ENCODE measurements at places on chromosomes 6 and 20.

- no peak for DNase-seq
These were observed 250.0 kb downstream of the EPM2A start for GRCh38 chr6:145485288-145485687.

GRCh38 chr6:147117580-147117979 lies 86.6 kb upstream of the STXBP5 start:
- no peak for DNase-seq

DNA sequence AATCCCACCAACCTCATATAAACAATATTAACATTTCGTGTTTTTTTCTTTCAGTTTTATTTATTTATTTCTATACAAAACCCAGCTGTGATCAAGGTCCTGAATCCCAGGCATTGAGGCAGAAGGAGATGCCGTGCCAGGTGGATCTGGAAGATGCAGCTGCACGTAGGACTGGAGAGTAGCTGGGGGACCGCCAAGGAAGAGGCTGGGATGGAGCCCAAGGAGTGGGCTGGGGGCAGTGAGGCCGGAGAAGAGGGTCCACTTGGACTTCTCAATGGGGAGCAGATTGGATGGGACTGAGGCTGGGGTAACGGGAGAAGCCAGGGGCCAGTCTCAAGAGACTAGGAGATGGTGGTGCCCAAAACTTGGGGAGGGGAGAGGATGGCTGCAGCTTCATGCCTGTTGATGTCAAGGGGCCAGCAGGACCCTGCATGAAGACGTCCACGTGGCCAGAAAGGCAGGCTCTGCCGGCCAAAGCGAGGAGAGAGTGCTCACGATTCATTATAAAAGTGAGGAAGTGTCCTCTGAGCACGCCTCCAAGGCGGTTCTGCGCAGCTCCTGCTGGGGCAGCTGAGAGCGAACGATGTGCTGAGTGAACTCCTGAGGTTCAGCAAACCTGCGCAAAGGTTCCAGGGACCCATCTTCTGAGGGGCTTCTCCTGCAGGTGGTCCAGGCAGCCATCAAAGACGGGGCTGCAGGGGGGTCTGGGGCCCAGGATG lies 110.3 kb downstream of the BMP7 start:
- DNase-seq: no peak

DNA sequence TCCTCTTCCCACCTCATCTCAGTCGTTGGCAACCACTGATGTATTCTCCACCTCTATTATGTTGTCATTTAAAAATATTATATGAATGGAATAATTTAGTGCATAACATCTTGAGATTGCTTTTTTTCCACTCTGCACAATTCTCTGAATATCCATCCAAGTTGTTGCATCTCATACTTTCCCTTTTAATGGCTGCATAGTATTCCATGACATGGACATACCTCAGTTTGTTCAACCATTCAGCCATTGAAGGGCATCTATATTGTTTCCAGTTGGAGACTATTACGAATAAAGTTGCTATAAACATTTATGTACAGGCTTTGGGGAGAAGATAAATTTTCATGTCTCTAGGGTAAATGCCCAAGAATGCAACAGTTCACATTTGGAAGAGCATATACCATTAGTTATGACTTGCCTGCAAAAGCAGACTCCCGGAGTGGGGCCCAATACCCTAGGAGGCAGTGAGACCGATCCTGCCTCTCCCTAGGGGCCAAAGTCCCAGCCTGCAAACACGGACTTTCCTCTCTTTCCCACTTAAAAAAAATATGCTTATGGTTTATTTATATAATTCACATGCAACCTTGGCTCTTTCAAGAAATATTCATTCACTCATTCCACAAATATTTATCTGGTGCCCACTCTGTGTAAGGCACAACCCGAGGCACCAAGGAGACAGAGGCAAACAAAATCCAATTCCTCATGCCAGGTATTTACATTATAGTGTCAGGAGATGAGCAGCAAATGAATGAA lies 227.0 kb upstream of the PMEPA1 start:
- DNase-seq: no peak

GRCh38 chr20:38266426-38266825 lies 5.9 kb upstream of the KIAA1755 start:
- no peak for DNase-seq

GRCh38 chr20:20566516-20566915 lies 145.9 kb downstream of the RALGAPA2 start:
- no peak for DNase-seq

GRCh38 chr20:50541606-50542041 lies 31.4 kb downstream of the PTPN1 start:
- no peak for DNase-seq

- no peak for DNase-seq
These were observed 163.4 kb downstream of the UBE3D start for GRCh38 chr6:82902290-82902689.

DNA sequence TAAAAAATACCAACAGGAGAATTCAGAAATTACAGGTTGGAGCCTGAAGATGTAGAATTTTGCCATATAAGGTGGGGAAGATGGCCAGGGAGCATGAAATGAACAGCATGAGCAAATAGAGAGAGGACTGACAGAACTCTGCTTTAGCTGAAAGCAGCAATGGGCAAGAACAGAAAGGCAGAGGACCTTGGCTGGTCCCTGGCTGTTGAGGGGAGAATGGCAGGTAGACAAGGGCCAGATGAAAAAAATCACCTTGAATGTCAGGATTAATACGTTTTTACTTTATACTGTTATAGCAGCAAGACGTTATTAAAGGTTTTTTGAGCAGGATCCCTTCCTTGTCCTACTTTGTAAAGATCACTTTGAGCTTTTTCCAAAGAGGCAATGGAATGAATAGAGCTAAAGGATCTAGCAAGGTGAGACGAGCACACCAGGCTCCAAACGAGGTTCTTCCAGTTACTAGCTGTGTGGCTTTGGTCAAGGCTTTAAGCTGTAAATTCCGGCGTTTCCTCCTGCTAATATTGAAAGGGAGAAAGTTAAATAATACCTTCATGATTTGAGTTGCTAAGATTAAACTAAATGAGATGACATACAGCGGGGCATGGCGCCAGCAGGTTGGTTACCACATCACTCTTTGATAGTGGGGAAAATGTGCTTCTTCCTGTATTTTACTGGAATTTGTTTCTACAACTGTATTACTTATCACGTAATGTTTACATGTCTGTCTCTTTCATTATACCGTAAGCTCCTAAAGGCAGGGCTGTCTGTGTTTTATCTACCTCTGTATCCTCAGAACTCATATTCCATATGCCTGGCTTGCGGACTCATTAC lies 776 bp downstream of the PPIL1 start:
- peak; percentile 4 for DNase-seq

DNA sequence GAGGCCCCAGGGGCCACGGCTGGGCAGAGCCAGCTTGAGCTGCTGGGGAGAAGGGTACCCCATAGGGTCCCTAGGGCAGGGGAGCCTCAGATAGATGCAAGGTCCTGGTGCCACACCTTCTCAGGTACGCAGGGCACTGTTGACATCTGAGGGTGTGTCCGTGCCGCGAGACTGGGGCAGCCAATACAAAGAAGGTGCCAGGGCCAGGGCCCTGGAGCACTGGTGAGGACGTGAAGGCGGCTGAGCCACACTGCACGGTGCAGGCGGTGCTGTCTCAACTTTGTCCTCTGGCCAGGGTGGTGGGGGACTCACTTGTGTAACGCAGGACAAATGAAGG lies 649 bp upstream of the LRRC73 start:
- DNase-seq: no peak

- no peak for DNase-seq
These were observed 68.0 kb downstream of the PTPN1 start for GRCh38 chr20:50578061-50578777.

DNA sequence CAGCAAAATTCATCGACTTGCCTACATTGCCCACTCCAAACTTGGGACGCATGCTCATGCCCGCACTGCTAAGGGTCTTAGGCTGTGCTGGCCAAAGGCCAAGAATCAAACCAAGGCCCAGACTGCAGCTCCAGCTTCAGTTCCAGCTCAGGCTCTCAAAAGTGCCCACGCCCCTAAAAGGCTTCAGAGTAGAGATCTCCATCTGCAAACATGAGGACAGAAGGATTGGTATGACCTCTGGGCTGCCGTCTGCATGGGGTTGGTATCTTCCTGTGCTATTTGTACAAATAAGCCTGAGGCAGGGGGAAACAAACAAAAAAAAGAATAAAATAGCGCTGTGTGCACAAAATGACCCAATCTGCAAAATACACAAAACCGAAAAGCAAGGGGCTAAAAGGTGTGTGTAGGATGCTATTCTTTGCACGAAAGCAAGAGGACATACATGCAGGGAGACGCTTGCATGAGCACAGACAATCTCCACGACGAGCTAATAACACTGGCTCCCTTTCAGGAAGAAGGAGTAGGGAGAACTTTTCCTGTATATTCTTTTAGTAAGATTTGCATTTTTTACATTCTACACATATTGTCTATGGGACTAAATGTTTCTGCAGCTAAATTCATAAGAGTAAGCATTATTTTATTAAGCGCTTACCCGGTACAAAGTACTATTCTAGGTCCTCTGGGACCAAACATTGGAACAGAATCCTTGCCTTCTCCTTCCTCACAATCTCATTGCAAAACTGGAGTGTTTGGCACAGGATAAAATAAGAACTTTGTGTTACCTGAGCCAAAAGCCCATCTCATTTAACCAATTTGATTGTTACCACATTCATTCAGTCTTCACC lies 33.1 kb downstream of the ATP9A start:
- no peak for DNase-seq

DNA sequence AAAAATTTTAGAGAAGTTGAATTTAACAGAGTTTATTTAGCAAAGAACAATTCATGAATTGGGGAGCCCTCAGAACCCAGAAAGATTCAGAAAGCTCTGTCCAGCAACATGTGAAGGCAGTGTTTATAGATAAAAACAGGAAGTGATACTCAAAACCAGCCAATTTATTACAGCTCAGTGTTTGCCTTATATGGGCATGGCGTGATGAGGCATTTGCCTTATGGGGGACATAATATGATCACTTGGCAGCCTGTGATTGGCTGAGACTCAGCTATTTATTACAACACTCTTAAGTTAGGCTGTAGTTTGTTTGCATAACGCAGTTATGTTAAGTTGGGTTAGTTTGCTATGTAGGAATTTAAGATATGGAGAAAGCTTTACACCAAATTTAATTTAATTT lies 11.5 kb downstream of the HLA-DPA1 start:
- no peak for DNase-seq

DNA sequence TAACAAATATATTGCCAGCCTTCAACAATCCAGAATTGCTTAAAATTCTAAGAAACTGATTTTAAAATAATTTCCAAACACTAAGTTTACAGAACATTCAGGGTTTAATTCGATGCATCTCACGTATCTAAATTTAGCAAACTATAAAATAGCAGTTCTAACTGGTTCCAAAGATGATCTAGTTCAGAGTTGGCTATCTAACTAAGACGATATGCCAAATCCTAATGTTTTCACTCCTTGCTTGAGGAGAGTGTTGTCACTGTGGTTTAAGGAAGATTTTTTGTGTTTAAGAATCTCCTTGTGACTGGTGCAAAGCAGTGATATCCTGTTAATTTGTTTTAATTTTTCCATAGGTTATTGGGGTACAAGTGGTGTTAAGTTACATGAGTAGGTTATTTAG lies 311.5 kb upstream of the ID4 start:
- DNase-seq: no peak

GRCh38 chr20:41143354-41143753 lies 6.0 kb downstream of the PLCG1 start:
- DNase-seq: no peak

DNA sequence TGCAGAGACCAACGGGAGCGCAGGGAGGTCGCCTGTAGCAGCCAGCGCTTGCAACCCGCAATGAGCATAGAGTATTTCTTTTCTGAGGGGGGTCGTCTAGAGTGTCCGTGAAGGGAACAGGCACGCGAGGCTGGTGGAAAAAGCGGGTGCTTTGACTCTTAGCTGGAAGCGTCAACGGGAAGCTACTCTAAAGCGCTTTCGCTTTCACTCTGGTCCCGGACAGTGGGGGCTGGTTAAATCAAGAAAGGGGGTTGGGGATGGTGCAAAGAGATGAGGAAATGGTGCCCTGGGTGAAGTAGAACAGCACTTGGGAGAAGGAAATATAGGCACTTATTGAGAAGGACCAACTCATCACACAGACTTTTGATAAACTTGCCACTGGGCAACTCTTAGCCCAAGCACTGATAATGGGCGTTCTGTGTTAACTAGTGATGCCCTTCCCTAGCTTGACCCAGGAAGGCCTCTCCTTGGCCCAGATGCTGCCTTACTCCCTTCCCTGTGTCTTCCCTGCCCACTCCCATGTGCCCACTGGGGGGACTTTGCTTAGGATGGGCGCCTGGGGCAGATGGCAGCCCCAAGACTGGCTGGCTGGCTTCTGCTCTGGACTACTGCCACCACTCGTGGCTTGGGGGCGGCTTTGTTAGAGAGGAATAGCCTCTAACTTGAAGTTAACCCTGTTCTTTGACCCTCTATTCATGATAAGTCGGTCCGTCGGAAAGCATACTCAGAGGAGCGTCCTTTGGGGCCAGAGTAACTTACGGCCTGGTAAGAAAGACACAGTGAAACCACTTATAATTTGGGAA lies 585 bp downstream of the PSMB9 start:
- DNase-seq: no peak

DNA sequence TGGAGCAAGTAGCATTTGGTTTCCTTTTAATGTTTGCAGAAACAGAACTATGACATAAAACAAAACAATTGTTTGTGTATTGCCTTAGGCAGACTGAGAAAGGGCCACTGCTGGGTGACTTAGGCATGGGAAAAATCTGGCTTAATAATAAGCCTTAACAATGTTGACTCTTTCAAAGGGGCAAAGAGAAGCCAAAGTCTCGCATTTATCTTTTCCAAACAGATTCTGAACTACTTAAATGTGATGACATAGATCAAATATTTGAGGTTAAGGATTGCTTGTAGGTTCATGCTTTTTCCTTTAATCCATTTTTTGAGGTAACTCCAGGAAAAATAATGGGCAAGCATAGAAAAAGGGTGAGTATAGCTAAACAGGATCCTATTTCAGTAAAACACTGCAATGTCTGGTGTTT lies 39.6 kb downstream of the ADAT2 start:
- peak; percentile 27 for DNase-seq

GRCh38 chr6:13076575-13076974 lies 251.8 kb downstream of the TBC1D7 start:
- peak; percentile 53 for DNase-seq

DNA sequence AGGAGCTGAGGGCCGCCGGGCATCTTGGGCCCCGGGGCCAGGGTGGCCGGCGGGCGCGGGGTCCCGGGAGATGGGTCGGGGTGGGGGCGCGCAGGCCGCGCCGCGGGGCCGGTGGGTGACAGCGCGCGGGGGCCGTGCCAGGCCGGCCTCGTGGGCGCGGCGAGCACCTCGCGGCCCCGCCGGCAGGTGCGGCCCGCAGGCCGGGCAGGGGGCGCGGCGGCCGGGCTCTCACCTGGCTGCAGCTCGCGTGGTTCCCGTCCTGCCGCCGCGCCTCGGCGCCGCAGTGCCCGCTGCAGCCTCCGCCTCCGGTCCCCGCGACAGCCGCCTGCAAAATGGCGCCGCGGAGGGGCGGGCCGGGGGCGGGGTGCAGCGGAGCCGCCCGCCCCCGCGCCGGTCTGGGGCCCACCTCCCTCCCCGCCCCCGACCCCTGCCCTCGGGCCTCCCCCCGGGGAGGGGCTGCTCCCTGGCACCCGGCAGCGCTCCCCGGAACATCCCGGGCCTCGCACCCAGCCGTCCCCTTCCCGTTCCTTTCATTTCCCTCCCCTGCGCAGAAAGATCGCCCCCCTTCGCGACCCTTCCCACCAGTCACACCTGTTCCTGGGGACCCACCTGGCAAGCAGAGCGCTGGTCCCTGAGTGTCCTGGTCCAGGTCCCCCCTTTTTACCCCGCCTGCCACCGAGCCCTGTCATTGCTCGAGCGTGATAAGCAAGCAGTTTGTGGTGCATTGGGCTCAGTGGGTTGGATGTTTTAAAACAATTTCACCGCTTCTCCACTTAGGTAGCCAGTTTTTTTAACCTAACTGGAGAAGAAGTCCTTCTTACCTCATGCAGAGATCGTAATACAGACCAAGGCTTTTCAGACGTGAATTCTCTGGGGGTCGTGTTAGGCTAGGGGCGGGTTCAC lies at the start of gene SLC23A2:
SLC23A2 (minus strand) TSS at position 337 of the 903 bp plus-strand sequence. CDS start 68,948 bp downstream, outside the sequence.
- DNase-seq: peak; percentile 59

All from eye (tissue), 1 donor.